A549 treated with CORT108297 at 1 μM for 4 hours (cell line): ENCODE measurements at places on chromosomes 3 and 15. TPM values are rescaled to one million over a fixed set of nuclear protein-coding genes. Genes with fewer than 3 reads are reported as not detected.

The CD96 gene
- total RNA-seq = 0.02 TPM in 1 of 5 replicates, not detected in the others

The CYP1A1 gene
- total RNA-seq = 1.3 to 2.5 TPM (median 2.0 TPM) in 5 replicates

The GOLGA8O gene
- total RNA-seq = 0.27 to 0.52 TPM (median 0.40 TPM) in 5 replicates

The PFN2 gene
- total RNA-seq = 152 to 170 TPM (median 153 TPM) in 5 replicates

The FBXO40 gene
- total RNA-seq = not detected in 5 replicates

The C3orf22 gene
- total RNA-seq = not detected in 5 replicates

The SLC24A5 gene
- total RNA-seq = not detected in 5 replicates

The RNF123 gene
- 10.2 to 17.6 TPM (median 17.0 TPM) in 5 replicates for total RNA-seq
